ENCODE measurements at places on chromosomes 6 and 20. TPM values are rescaled to one million over a fixed set of nuclear protein-coding genes. Genes with fewer than 3 reads are reported as not detected.

PBOV1 gene
- not detected for total RNA-seq

BPIFB2 gene
- total RNA-seq: not detected

TCP11 gene
- total RNA-seq: not detected

DNA sequence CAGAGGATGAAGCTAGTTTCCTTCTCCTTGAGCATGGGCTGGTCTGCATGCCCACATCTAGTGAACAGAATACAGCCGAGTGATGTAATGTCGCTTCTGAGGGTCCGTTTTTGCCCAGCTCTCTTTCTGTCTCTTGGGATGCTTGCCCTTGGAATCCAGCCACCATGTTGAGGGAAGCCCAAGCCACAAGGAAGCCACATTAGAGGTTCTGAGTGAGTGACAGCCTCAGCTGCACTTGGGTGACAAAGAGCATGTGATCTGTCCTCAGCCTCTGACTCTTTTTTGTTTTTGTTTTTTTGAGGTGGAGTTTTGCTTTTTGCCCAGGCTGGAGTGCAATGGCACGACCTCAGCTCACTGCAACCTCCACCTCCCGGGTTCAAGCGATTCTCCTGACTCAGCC lies 100.6 kb upstream of the SALL4 start:
- DNase-seq: no peak

DNA sequence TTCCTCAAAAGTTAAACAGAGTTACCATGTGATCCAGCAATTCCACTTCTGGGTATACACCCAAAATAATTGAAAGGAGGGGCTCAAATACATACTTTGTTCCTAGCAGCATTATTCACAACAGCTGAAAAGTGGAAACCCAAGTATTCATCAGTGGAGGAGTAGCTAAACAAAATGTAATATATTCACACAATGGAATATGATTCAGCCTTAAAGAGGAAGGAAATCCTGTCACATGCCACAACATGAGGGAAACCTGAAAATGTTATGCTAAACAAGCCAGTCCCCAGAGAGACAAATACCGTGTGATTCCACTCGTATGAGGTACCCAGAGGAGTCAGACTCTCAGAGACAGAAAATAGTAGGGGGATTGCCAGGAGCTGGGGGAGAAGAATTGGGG lies 44.5 kb downstream of the PXDC1 start:
- DNase-seq: no peak

- no peak for DNase-seq
Measured at GRCh38 chr6:23371132-23371915, 754.7 kb upstream of the NRSN1 start.

- no peak for DNase-seq
Measured at GRCh38 chr6:118220429-118221128, 313.5 kb downstream of the SLC35F1 start.

- no peak for DNase-seq
Measured at GRCh38 chr6:21371676-21372171, 221.8 kb upstream of the SOX4 start.
